ENCODE measurements at places on chromosomes 1 and 21. TPM values are rescaled to one million over a fixed set of nuclear protein-coding genes. Genes with fewer than 3 reads are reported as not detected.

The LHX8 gene
- not detected for total RNA-seq

The ACOT11 gene
- 3.6 TPM for total RNA-seq

The RGS16 gene
- 3.1 TPM for total RNA-seq

The SLC9C2 gene
- total RNA-seq = 0.03 TPM

The TAS1R1 gene
- total RNA-seq = 0.20 TPM

The TMPRSS3 gene
- total RNA-seq = not detected

The NMNAT2 gene
- total RNA-seq = 2.3 TPM

The RCAN3 gene
- 4.2 TPM for total RNA-seq

The MAN1A2 gene
- 57.6 TPM for total RNA-seq

The CELA2B gene
- not detected for total RNA-seq

The AIRE gene
- total RNA-seq = 0.07 TPM

The CACHD1 gene
- total RNA-seq = 0.76 TPM

The C1orf210 gene
- total RNA-seq = not detected

The GMEB1 gene
- total RNA-seq = 8.4 TPM

The CA6 gene
- not detected for total RNA-seq

The COL24A1 gene
- total RNA-seq = 0.46 TPM

The NBPF10 gene
- total RNA-seq = 2.8 TPM

The ADAMTSL4 gene
- total RNA-seq = 13.4 TPM

The GPR25 gene
- total RNA-seq = not detected

The CD101 gene
- total RNA-seq = 0.59 TPM
